Activated T-helper 1 cell treated with anti-CD3 and anti-CD28 coated beads, Interleukin-2, amount 50 U/mL, for 16 hours (primary cell): ENCODE measurements at places on chromosomes 4 and X.

DNA sequence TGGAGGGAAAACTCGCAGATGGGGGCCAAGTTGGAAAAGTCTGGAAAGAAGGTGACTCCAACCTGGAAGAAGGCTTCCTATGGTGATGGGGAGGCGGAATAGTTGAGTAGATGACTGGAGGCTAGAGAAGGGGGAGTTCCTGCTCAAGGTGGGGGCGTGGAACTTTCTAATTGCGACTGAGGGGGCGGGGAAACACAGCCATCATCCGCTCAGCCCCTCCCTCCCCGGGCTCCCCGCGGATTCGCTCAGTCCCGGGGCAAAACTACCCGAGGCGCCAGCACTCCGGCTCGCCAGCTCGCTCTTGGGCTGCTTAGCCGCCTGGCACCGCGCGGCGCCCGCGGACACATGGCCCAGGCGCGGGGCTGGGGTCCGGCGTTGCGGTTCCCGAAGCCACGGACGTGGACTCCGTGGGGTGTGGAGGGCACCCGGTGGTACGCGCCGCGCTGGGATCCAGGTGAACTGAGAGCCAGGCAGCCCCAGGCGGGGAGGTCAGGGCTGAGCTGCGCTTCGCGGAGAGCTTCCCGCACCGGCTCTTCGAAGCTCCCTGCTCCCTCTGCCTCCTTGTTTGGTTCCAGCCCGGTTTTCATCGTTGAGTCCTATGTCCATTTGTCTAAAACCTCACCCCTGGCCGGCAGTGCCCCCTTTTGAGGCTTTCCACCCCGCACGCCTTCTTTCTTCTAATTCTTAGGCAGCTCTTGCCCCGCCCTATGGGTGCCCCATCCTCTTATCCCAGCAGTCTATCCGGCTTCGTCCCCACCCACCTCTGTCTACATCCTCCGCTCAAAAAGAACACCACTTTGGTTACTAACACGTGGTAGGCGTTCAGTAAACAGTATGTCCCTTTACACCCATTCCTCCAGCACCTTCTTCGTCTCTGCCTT, 38.9 kb downstream of the STARD8 start:
- no peak for DNase-seq

DNA sequence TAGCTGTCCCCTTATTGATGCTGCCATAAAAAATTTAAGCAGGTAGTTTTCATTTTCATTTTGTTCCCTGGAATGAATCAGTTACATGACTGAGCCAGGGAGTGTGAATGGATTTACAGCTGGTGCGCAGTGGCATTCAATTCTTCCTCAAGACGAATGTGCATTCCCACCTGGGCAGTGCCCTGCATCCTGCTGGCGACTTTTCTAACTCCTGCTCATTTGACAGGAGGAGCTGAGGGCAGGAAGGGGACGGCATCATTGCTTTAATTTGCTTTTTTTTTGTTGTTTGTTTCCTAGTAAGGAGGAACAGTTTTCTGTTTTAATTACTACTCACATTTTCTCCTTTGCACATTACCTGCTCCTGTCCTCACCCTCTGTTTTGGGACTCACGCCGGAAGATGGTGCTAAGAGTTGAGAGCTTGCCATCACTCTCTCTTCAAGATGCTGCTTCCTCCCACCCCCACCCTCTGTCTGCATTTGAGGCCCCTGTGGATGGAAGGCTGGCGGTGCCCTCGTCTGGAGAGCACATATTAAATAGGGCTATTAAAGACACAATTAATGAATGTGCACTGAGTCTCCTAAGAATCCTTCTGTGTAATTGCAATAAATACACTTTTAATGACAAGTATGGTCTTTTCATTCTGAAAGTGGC, 35.8 kb downstream of the PSAPL1 start:
- DNase-seq: no peak

DNA sequence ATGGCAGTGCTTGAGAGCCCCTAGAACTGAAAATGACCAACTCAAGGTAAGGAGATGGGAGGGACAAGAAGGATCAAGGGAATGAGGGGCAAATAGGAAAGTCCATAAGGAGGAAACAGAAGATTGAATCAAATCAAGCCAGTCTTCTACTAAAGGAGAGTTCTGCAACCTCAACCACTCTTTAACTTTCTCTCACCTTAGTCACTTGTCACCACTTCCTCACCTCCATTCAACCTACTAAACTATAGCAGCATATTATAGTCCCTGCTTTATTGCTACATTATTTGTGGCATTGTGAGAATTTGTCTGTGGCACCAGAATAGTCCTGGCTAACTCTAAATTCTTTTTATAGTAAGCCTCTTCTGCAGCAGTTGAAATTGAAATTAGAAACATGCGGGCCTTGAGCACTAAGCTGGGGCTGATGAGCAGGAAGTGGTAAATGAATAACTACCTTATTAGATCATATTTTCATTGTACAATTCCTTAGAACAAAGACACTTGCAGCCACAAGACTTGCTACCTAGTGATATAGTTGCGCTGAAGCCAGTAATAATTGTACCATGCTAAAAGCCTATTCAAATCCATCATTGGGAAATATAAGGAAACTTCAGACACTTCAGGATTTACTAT, 336.9 kb downstream of the ZNF674 start:
- DNase-seq: no peak

GRCh38 chr4:24991015-24991414, 39.7 kb downstream of the LGI2 start:
- no peak for DNase-seq

GRCh38 chrX:43469391-43470054, 186.6 kb upstream of the MAOA start:
- no peak for DNase-seq

- no peak for DNase-seq
Observed at GRCh38 chr4:71222661-71223060, 116.2 kb upstream of the SLC4A4 start.

DNA sequence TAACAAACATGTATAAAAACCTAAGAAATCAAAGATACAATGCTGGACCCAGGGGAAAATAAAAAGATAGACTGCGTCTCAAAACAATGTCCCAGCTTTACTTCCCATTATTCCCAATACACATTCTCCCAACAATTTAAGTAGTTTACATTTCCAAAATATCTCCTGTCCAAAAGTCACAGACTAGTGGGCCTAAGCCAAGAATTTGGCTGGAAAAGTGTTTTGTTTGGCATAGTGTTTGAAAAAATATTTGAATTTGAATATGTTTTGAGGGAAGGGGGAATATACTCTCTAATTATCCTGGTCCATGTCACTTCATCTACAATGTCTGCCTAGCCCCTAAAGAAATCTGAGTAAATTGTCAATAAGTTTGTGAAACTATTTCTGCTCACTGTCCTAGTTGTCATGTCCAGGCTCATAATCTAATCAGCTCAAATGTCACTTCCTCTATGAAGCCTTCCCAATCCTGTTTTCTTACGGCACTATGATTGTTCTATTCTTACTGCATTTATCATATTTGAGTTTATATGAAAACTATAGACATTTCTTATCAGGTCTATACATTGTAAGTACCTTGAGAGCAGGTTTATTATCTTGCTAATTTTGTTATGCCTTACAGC, 74.4 kb downstream of the SEC24D start:
- no peak for DNase-seq

GRCh38 chrX:17164941-17165340, 210.1 kb upstream of the NHS start:
- no peak for DNase-seq

DNA sequence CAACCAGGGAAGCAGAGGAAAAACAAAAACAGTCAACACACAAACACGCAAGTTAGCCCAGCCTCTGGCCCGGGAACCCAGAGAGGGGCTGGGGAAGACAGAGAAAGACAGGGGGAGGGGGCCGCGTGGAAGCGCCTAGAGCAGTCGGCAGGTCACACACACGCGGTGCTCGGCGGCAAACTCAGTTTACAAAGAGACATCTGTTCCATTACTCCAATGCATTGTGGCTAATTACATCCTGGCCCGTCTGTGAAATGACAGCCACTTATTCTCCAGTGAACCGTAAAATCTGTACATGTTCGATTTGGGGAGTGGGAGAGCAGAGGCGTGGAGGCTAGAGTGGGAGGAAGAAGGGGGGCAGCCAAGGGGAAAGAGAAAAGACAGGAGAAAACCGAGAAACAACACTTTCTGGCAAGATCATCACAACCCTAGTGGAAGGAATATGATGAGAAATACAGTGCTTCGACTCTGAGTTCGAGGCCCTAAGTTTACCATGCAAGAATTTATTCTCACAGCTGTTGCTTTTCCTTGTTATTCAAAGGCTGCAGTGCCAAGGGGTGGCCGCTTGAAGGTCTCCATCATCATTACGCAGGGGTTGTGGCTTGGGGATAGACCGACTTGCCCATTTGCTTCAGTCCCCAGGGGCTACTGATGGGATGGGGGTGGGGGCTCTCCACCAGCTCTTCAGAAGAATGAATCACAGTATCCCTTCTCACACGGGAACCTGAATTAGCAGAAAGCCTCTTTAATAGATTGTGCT, 167.7 kb downstream of the MGST2 start:
- no peak for DNase-seq

- DNase-seq: no peak
Observed at GRCh38 chr4:153506341-153507309, 40.5 kb downstream of the TMEM131L start.

- no peak for DNase-seq
Observed at GRCh38 chr4:155025762-155026457, 182.5 kb upstream of the NPY2R start.

- no peak for DNase-seq
Observed at GRCh38 chr4:40564815-40565483, 64.7 kb downstream of the RBM47 start.
